Hematopoietic multipotent progenitor cell treated with erythropoietin and hydrocortisone succinate and interleukin-3 and kit ligand, for 4 days (in vitro differentiated cells): ENCODE measurements at places on chromosomes 3 and 15.

GRCh38 chr3:149828390-149828789 is 15.4 kb downstream of the RNF13 start:
- DNase-seq = no peak

- peak; percentile 62 for DNase-seq
Measured at GRCh38 chr15:48794697-48795134, 16.2 kb downstream of the CEP152 start.

GRCh38 chr3:38454178-38454883 is 641 bp downstream of the ACVR2B start:
- DNase-seq = peak; percentile 63

DNA sequence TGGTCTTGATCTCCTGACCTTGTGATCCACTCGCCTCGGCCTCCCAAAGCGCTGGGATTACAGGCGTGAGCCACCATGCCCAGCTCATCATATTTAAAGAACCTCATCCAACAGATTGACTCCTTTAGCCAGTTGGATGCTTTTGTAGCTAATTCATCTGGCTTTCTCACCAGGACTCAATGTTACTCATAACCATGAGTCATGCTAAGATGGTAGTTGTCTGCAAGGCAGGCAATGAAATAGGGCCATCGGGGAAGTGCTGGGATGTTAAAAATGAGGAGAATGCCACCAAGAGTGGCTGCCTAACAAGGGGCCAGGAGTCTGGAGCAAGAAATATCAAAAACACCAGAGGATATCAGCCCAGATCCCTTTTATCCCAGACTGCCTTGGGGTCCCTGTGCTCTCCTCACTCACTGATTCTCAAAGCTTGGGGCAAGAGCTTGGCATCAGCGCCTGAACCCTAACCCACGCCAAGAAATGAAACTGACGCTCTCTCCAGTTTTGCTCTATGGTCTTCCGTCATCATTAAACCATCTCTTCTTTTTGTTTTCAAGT is 7.4 kb upstream of the PCOLCE2 start:
- no peak for DNase-seq

DNA sequence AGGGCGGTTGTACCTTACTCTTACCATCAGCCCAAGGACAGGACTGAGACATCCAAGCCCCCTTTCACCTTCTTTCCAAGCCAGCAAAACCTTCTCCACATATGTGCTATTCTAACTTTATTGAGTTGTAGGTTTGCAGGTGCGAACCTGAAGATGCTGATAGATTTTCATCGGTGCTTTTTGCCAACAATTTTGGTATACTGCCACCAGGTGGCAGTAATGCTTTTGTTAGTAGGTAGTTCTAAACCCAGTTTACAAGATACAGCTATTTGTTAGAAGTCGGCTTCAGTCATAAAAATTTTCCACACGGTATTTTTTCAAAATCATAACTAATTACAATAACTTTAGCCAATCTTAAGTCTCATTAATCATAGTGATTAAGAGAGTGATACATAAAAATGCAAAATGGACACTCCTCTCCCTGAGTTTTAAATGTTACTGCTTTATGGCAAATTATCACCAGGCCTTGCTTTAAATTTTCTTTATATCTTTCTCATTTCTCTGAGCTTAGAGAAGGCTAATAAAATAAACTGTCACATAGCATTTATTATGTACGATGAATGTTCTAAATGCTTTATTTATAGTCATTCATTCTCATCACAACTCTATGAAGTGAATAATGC is 636 bp downstream of the TBC1D21 start:
- DNase-seq = peak; percentile 80

GRCh38 chr3:171801738-171802589 is 8.3 kb downstream of the PLD1 start:
- no peak for DNase-seq

- no peak for DNase-seq
Measured at GRCh38 chr3:196996454-196997265, 28.0 kb upstream of the PIGZ start.

DNA sequence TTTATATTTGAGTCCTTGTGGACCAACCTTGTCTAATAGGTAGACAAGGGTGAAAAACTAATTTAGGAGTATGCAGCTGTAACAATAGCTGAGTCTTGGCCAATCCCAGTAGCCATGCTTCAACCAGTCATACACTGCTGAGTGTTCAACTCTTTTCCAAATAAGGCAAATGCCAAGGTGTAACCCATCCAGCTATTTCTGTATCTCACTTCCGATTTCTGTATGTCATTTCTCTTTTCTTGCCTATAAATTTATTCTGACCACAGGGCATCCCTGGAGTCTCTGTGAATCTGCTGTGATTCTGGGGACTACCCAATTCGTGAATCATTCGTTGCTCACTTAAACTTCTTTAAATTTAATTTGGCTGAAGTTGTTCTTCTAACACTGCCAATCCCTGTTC is 93.2 kb downstream of the MAGI1 start:
- no peak for DNase-seq

- DNase-seq = peak; percentile 84
Measured at GRCh38 chr3:151265866-151266265, 12.5 kb downstream of the P2RY14 start.

DNA sequence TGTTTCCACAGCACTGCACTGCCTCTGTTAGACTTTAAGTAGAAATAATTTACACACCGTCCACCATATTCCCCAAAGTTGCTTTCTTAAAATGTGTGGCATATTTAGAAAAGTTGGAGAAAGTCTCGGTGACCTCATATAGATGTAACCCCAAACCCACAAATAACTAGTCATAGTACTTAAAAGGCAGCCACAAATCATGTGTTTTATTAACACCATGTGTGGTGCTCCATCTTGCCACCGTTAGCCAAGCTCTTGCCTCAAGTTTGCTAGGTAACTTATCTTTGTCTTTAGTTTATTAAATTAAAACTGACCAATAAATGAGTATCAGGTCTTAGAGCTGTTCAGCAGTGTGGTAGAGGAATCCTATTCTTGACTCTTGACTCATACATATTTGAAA is 257.9 kb downstream of the UBE2E2 start:
- no peak for DNase-seq

GRCh38 chr3:128482666-128483656 is 10.0 kb downstream of the GATA2 start:
- peak; percentile 99 for DNase-seq

GRCh38 chr15:68055224-68055705 is 1.1 kb downstream of the PIAS1 start:
- peak; percentile 74 for DNase-seq
